ENCODE measurements at places on chromosomes 1 and 21.

DNA sequence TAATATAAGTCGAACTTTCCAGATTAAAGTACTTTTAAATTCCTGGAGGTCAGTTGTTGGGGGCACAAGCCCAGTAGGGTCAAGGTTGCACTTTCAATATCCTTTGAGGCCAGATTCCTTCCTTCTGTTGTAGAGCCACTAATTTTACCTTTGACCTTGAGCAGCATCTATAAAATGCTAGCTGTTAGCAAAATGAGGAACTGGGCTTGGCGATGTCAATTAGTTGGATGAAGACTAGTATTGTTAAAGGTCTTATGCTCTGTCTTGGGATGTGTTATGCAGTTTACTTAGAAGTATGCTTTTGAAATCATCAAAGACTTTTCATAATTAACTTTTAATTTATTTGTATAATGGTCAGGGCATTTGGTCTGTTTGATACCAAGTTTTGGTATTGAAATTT lies 425.9 kb upstream of the PROX1 start:
- no peak for DNase-seq

GRCh38 chr1:27074175-27074780 lies 61.6 kb upstream of the TENT5B start:
- DNase-seq, result peak; percentile 38

DNA sequence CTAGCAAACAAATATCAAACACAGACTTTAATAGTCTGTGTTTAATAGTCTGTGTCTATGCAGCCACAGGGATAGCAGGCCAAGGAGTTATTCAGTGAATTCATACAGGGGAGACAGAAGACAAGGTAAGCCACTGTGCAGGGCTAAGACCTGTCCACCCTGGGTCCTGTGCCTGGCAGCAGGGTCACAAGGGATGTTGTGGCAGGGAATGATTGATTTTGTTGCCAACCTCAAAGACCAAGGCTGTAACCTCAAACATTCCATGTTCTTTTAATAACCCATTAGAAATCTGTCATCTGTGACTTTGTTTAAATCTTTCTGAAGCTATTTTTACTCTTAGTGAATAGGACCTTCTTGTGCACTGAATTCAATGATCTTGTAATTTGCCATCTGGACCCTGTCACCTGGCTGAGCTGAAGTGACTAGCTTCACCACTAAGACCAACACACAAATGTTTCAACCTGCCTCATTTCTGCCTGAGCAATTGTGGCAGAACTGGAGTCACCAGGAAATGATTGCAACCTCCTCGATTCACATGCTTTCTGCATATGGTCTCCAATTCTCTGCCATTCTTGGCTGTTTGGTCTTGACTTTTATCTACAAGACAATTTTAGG lies 154.2 kb downstream of the ASTN1 start:
- DNase-seq, result no peak

DNA sequence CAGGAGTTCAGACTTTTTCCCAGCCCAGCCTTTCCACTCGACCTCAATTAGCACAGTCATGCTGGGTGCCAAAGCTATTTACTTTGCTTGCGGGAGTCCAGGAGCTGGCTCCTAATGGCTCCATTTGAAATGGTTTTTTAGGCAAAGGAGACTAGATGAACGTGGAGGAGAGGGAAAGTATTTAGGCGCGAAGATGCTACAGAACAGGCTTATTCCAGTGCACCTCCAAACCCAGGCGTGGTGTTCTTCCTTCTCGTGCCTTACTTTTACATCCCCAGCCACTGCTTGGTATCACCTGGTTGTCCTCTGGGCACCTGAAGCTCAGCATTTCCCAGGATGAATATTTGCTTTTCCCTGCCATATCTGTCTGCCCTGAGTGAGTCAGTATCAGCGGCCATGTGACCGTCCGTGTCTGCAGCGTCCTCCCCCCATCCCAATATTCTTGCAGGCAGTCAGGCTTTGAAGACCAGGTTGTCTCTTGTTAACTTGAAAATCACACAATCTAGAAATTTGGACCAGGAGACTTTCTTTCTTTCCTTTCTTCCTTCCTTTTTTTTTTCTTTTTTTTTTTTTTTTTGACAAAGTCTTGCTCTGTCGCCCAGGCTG lies 198.5 kb downstream of the DYRK1A start:
- DNase-seq, result no peak

- DNase-seq, result no peak
Measured at GRCh38 chr1:74681449-74681848, 7.9 kb upstream of the ERICH3 start.

DNA sequence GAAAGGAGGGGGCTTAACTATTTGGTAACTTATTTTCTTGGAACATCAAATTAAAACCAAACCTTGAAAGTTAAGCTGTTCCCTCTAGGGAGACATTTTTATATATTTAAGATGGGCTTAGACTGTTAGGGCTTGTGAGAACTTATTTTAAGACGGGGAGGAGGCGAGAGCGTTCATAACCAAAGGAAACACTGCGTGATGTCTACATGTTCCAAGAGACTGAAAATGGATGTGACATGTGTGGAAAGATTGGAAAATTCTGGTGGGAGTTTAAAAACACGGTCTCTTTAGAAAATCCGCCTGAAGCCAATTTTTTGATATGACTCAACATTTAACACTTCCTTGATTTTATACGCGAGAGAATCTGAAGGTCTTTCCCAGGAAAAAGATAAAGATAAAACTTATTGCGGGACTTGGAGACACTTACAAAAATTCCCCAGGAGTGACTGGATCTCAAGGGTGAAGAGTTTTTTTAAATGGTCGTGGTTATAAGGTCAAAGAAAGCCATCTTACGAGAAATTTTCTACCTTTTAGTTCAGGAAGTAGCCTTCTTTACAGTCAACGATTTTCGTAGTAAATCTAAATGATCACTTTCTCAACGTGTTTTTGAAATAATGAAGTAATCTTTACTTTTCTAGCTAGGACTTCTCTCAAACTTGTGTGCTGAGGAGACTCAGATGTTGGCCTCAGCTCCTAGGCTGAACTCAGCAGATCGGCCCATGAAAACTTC lies 828 bp downstream of the PNRC2 start:
- peak; percentile 42 for DNase-seq

GRCh38 chr1:154519591-154519991 lies 17.4 kb upstream of the SHE start:
- DNase-seq, result no peak

DNA sequence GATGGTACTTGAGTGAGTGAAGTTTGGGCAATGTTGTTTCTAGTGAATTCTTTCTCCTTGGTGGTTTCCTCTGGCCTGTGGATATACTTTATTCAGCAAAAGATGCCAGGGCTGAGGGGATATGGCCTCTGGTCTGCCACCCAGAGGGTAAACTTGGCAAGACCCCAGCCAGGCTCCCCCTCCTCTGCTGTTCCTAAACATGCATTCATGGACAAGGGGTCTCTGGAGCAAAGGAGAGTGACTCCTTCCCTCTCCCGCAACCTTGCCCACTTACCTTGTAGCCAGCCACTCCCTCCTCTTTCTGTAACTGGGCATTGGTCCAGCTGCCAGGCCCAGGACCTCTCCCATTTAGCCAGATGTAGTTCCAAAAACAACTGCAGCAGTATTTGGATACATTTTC lies 43.8 kb downstream of the RUNX3 start:
- DNase-seq, result no peak

GRCh38 chr1:112850034-112850757 lies 105.8 kb downstream of the SLC16A1 start:
- DNase-seq, result no peak

- no peak for DNase-seq
Measured at GRCh38 chr1:48093696-48094528, 96.7 kb upstream of the TRABD2B start.

- DNase-seq, result peak; percentile 35
Measured at GRCh38 chr21:33212159-33212851, 17.4 kb upstream of the IFNAR2 start.

GRCh38 chr1:206506405-206507283 lies 687 bp upstream of the RASSF5 start:
- DNase-seq, result no peak

GRCh38 chr1:225847610-225848009 lies 34.6 kb downstream of the TMEM63A start:
- DNase-seq, result no peak

- no peak for DNase-seq
Measured at GRCh38 chr1:236020359-236021219, 44.3 kb downstream of the NID1 start.

DNA sequence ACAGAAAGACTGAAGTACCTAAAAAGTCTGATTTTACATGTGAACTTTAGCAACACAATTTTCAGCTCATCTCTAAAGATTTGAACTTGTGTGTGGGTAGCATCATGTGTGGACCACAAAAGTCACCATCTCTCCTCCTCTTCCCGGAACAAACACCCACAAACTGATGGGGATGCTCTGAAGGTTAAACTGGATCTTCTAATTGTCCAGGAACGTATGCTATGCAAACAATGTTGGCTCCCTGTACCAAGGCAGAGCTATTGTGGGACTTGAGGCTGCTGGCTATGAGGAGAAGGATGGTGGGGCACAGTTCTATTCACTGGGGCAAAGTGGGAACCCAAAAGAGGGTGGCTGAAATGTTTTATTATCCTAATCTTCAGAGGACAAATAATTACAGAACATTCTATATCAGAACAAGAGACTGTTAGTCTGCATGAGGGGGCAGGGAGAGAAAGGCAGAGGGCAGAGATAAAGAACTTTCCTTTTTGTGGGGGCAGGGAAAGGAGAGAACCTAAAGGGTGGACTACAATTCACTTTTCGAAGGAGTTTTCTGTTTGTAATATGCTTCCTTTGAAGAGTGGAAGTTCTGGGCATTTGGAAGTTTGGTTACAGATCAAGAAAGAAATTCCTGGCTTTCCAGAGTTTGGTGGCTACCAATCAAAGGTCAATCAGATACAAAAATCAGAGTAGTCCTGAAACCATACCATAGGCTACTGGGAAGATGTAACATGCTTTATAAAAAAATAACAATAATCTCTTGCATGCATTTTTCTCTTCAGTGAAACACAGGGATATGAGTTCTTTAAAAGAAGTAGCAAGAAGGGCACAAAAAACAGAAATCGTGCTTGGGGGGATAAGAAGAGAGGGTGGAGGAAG lies 62.9 kb downstream of the GADD45A start:
- DNase-seq, result no peak

DNA sequence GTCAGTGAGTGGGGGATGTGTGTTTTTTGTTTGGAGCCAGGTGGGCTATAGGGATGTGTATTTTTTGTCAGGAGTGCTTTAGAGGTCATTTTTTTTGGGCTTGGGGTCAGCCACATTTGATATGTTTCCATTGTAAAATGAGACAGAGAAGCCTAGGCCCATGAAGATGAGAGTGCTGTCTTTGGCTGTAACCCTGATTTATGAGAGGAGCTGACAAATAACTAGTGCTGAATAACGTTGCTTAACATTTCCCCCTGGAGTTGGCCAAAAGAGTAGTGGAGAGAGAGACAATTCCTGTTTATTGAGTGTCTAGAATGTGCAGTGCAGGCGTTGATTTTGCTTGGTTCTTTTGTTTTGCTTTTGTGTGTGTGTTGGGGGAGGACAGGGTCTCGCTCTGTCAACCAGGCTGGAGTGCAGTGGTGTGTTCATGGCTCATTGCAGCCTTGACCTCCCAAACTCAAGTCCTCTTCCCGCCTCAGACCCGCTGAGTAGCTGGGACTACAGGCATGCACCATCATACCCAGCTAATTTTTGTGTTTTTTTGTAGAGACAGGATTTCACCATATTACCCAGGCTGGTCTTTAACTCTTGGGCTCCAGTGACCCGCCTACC lies 64.7 kb downstream of the S1PR1 start:
- DNase-seq, result no peak

DNA sequence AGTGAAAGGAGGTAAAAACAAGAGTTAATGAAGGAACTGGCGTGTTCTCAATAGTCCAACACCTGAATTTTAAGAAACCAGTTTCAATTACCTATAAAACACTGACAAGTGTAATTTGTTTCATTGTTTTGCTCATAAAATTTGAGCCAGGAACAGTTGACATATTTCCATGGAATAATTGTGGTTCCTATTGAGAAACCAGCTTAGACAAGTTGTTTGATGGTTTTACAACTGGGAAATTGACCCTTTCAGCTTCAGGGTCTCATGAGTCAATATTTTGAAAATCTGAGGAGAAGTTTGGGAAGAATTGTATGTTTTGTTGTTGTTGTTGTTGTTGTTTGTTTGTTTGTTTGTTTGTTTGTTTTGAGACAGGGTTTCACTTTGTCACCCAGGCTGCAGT lies 69.1 kb upstream of the GADD45A start:
- DNase-seq, result no peak

DNA sequence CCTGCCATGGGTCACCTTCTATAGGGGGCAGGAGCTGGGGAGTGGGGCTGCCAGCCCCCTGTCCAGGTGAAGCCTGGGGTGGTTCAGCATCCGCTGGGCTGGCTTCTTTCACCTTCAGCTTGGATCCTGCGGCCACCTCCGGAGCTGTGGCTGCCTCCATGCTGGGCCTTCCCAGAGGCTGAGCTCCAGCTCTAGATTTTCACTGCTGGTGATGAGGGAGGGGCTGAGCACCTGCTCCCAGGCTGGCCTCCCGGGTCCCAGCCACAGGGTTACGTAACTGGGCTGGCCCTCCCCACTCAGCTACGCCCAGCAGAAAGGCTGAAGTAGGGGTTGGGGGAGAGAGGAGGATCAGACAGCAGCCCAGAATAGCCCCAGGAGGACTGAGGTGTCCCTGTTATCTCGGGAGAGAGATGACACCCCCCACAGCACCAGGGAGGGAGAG lies at the start of gene MYBPHL:
MYBPHL (minus strand) TSS at position 180 of the 442 bp plus-strand sequence; CDS start at position 160, 20 bp downstream.
- no peak for DNase-seq

- DNase-seq, result no peak
Measured at GRCh38 chr1:156625436-156626078, 6.3 kb downstream of the HAPLN2 start.

DNA sequence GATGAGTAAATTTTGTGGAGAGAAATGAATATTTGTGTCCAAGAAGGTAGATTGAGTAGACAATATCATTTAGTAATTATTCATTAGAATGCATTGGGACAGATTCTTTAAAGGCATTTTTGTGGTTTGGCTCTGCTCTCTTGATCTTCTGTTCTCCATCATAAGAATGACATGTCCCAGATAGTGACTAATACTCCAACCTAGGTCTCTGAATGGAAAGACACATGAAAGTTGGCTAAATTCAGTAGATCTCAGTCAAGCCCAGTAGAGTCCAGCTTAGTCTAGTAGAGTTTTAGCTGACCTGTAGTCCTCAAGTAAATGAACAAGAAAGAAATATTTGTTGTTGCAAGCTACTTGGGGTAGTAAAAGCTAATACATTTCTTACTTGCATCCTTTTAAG lies 61.8 kb upstream of the DNAH14 start:
- no peak for DNase-seq

DNA sequence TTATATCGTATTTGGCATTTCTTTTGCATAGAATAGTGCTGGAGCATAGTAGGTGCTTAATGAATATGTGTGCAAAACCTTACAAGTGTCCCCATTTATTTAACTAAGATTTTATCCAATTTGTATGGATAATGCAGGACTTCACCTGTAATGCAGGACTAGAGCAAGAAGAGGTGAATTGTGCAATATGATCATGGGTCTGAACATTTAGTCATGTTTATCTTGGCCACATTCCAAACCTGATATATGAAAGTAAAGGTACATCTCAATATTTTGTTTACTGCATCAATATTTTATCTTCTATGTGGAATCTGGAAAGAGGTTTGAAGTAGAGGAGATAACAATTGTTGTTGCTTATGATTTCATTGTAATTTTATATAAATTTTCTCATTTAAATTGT lies 1626.7 kb upstream of the B3GALT2 start:
- DNase-seq, result no peak

- peak; percentile 73 for DNase-seq
Measured at GRCh38 chr1:44084998-44085675, 33.5 kb upstream of the KLF17 start.
